Fibroblast of the aortic adventitia (primary cell): ENCODE measurements at places on chromosomes 7 and 10. TPM values are rescaled to one million over a fixed set of nuclear protein-coding genes. Genes with fewer than 3 reads are reported as not detected.

Gene ODAD2
- total RNA-seq, result 0.18 and 0.57 TPM in 2 replicates

Gene RET
- total RNA-seq, result 0.08 and 0.27 TPM in 2 replicates

Gene OR2A5
- total RNA-seq, result not detected in 2 replicates

Gene TFEC
- total RNA-seq, result 0.16 and 0.36 TPM in 2 replicates

Gene NUTM2A
- 0.33 TPM in 1 of 2 replicates, not detected in the other for total RNA-seq

Gene PEX1
- 7.5 and 22.3 TPM in 2 replicates for total RNA-seq

Gene NEUROD6
- total RNA-seq, result not detected in 2 replicates

Gene FIS1
- total RNA-seq, result 90.5 and 123 TPM in 2 replicates

Gene MYL10
- not detected in 2 replicates for total RNA-seq

Gene LIPK
- not detected in 2 replicates for total RNA-seq

Gene SEMA3A
- 1.6 and 118 TPM in 2 replicates for total RNA-seq

Gene PRTFDC1
- 34.4 and 39.6 TPM in 2 replicates for total RNA-seq

Gene PPP1R17
- not detected in 2 replicates for total RNA-seq

Gene FKBP9
- 387 and 831 TPM in 2 replicates for total RNA-seq

Gene EN2
- total RNA-seq, result under 0.01 TPM in 1 of 2 replicates, not detected in the other

Gene GNAT3
- not detected in 2 replicates for total RNA-seq

Gene TBL2
- 16.4 and 44.6 TPM in 2 replicates for total RNA-seq

Gene PNLIP
- total RNA-seq, result not detected in 2 replicates

Gene ELFN1
- total RNA-seq, result 1.6 and 3.8 TPM in 2 replicates

Gene CNPY1
- total RNA-seq, result not detected in 2 replicates

Gene NPSR1
- total RNA-seq, result not detected in 2 replicates

Gene KCNIP2
- total RNA-seq, result 0.82 and 1.2 TPM in 2 replicates

Gene CD36
- 1.7 and 561 TPM in 2 replicates for total RNA-seq

Gene LRRC18
- not detected in 2 replicates for total RNA-seq

Gene GDF10
- 11.1 TPM in 1 of 2 replicates, not detected in the other for total RNA-seq
